Activated naive CD8-positive, alpha-beta T cell treated with anti-CD3 and anti-CD28 coated beads, Interleukin-2, amount 50 U/mL, for 16 hours (primary cell): ENCODE measurements at places on chromosomes 5 and 9.

GRCh38 chr9:104977580-104977979 is 49.6 kb upstream of the ABCA1 start:
- no peak for DNase-seq

- DNase-seq = no peak
Measured at GRCh38 chr5:1476181-1476966, 31.1 kb upstream of the SLC6A3 start.

GRCh38 chr5:132411304-132412013 is 41.9 kb downstream of the SLC22A5 start:
- DNase-seq = no peak

DNA sequence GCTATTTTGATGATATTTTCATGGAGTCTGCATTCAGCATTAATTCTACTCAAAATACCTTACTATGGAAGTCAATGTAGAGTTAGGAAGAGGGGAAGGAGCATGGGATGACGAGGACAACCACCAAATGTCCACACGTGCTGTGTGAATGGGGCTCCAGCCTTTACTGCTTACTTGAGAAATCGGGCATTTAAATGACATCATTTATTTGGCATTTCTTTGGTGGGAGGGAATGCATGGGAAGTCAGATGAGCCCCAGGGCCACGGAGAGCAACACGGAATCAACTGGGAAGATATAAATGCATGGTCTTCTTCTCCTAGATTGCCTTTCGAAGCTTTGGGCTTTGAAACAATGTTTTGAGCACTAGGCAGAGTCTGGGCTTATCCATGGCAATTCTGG is 458.5 kb upstream of the KLF4 start:
- no peak for DNase-seq

GRCh38 chr5:67331296-67331925 is 134.8 kb upstream of the CD180 start:
- DNase-seq = no peak

DNA sequence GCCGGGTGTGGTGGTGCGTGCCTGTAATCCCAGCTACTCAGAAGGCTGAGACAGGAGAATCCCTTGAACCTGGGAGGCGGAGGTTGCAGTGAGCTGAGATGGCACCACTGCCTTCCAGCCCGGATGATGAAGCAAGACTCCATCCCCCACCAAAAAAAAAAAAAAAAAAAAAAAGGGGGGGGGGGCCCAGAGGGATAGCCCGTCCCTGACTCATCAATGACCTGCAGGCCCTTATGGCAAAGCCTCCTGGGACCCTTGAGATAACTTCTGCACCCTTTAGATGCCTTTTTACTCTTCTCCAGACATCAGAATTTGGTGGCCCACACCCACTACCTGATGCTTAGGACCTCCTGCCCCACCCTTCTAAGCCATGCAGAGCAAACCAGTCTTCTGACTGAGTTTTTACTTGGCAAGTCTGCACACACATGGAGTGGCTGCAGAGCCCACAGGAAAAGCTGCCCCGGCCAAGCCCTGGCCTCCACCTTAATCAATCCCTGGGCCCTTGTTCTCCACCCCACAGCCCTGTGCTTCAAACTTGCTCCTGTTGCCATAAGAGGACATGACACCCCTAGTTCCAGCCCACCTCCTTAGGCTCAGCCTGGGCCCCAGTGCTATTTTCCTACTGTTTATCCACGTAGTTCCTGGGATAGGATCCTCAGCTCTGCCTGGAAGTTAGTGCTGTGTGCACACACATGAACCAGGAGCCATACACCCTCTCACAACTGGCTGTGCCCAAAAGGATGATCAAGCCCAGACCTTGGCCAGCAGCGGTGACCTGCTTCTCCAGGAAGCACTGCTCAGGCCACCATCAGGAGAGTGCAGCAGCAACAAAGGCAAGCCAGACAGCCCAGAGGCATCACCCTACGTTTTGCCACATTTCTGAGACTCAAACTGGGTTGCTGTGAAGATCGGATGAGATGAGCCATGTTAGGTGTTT is 5.1 kb downstream of the MGAT1 start:
- no peak for DNase-seq

GRCh38 chr9:112955550-112955949 is 56.4 kb downstream of the ZNF883 start:
- DNase-seq = no peak

GRCh38 chr5:163861670-163862069 is 356.3 kb downstream of the MAT2B start:
- no peak for DNase-seq

DNA sequence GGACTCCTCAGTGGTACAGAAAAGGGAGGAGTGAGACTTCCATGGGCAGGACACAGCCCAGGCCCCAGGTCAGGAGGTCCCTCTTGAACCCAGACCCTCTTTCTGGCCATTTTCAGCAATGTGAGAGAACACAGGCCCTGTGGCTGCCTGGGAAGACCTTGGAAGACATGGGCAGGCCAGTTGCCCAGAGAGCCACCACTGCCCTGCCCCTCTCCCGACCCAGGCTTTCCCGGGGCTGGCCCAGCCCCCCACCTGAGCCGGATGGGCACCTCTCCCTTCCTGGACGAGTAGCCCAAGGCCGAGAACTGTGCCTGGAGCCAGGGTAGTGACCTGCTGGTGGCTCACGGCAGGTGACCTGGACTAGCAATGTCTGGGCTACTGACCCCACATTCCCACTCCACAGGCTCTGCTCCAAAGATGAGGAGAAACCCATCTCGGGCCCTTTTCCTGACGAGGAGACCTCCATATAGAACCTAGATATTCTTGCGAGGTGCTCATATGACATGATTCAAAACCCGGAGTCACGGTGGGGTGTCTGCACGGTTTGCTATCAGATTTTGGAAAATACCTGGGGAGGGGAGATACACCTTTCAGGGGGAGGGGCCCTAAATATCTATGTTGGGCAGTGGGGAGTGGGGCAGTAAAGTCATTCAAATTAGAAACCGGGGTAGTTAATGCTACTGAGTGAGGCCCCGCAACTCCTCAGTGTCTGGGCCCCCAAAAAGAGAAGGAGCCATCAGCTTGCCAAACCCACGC is 59.4 kb downstream of the ZNF354C start:
- no peak for DNase-seq

DNA sequence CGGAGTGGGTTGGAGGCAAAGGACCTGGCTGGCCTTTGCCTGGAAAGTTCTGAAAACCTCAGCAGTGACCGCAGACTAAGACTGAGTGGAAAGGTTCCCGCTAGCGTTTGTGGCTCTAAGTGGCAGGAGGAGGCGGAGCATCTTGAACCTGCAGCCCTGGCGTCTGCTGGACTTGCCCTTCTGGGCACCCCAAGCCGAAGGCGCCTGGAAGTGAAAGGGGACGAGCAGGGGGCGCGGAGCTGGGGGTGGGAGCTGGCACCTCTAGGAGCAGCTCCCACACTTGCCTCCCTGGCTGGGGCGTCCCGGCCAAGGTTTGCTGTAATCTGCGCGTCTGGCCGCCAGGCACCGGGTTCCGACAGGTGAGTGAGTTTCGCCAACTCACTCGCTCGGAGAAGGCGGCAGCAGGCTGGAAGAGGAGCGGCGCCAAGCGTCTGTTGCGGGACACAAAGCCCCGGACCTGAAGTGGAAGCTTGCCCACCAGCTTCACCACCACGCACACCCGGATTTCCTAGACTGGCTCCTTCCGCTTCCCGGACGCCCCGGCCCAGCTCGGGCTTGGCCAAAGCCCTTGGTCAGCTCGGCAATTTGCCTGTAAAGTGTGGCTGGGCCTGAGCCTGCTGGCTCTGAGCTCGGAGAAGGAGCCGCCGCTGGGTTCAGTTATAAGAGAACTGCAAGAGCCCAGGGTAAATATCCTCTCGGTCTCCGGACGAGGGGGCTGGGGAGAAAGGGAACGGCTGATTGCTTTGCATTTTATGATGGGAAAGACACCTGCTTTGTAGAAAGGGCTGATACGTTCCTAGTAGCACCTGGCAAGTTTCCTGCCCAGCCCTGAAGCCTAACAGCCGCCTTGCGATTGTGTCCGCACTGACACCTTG is at the start of gene GNA14:
GNA14 (minus strand) TSS at position 89 of the 875 bp plus-strand sequence. CDS start 529 bp downstream, outside the sequence.
- DNase-seq = no peak

DNA sequence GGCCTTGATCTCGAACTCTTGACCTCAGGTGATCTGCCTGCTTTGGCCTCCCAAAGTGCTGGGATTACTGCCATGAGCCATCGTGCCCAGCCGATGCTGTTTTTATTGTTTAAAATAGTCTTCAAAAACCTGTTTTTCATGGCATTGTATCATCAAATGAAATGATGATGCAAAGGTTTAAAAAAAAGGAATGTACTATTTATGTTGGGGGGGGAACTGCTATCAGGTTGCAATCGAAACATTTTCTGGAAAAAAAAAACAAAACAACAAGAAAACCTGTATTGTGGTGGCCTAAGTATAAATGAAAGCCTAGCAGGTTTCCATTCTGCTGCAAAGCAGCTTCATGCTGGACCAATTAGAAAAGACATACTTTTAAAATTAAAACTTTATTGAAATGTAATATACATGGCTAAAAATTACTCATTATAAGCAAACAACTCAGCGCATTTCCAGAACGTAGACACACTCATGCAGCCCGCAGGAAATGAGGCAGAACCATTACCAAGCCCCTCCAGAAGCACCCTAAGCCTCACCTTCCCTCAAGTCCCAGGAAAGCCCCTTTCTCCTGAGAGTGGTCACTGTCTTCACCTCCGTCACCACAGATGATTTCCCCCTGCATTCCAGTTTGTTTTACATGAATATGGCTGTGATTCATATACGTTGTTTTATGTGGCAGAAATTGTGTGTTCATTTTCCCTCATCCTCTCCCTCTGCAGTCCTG is 19.0 kb downstream of the GPR107 start:
- no peak for DNase-seq

DNA sequence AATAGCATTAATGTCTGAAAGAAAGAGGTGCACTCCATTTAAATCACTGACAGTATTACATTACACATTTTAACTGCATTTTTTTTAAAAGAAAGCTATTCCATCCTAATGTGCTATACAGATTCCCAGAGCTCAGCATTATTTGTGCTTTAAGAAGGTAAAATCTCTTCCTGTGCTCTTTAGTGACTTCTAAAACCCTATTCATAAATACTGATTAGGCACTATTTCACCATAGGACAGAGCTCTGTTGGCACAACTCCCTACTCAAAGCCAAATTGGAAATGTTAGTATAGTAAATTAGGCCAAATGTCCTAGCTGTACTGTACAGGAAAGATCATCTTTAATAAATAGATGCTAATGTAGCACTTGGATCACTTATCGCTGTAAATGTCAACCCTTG is 262.5 kb downstream of the TUSC1 start:
- DNase-seq = no peak

DNA sequence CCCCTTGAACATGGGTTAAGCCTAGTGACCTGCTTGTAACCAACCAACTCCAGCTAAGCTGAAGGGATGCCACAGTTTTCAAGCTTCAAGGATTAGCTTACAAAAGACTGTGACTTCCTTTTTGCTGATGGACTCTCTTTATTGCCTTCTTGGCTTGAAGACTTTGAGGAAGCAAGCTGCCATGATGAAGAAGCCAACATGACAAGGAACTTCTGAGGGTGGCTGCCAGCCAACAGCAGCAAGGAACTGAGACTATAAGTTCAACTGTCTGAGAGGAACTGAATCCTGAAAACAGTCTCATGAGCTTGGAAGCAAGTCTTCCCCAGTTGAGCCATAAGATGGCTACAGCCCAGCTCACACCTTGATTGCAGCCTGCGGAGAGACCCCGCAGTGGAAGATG is 116.1 kb upstream of the TAF11L2 start:
- no peak for DNase-seq

DNA sequence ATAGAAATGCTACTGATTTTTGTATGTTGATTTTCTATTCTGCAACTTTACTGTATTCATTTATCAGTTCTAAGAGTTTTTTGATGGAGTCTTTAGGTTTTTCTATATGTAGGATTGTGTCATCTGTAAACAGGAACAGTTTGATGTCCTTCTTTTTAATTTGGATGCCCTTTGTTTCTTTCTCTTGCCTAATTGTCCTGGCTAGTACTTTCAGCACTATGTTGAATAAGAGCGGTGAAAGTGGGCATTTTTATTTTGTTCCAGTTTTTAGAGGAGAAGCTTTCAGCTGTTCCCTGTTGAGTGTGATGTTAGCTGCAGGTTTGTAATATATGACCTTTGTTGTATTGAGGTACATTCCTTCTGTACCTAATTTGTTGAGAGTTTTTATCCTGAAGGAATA is 13.3 kb downstream of the HSD17B4 start:
- no peak for DNase-seq

GRCh38 chr5:27048510-27048909 is 10.1 kb upstream of the CDH9 start:
- no peak for DNase-seq

DNA sequence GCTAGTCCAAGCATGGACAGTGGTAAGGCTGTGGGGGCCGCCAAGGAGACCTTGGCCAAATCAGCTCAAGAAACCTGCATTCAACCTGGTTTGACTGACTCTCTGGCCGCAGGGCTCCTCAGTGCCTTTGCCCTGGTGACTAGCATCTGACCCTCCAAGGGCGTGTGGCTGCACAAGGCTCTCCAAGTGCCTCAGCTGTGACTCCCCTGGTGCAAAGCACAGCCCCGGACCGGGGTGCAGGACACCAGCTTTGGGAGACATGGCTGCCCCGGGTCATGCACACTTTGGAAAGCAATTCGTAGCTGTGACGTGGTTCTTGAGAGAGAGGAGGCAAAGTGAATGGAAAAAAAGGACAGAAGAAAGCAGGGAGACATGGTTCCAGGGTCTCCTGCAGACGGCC is 245.2 kb upstream of the IRX2 start:
- DNase-seq = no peak

DNA sequence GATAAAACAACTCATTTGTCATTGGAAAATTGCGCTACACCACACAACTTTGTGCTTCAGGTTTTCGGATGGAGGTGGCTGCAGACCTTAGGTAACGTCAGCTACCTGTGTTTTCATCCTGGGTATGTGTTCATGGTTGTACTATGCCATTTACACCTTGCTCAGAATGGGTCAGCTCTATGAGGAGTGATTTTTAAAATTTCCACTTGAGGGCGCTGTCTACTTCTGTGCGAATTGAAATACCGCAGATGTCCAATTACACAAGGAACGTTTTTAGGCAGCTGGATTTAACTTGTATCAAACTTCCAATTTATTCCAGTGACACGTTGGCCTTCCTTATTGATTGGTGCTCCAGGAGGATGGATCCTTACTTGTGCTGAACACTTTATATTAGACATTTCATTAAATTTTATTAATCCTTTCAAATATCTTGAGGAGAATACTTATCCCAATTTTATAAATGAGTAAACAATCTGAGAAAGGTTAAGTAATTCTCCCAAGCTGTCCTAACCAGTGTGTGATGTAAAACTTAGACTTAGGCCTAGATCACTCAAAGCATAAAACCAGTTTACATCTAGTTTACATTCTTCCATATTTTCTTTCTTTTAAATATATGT is 23.4 kb downstream of the DMRTA1 start:
- no peak for DNase-seq
